Activated naive CD4-positive, alpha-beta T cell treated with anti-CD3 and anti-CD28 coated beads for 36 hours (primary cell): ENCODE measurements at places on chromosomes 4 and X. TPM values are rescaled to one million over a fixed set of nuclear protein-coding genes. Genes with fewer than 3 reads are reported as not detected.

The NUP62CL gene
- 3.6 TPM for total RNA-seq

The GAGE12H gene
- total RNA-seq = not detected

The IL13RA2 gene
- total RNA-seq = not detected

The RNF212 gene
- total RNA-seq = 2.2 TPM

The TCEAL7 gene
- total RNA-seq = not detected

The NHS gene
- total RNA-seq = 7.8 TPM

The RRH gene
- total RNA-seq = not detected

The PNMA5 gene
- total RNA-seq = not detected

The CTAG2 gene
- total RNA-seq = not detected

The TMPRSS11A gene
- total RNA-seq = not detected

The SMARCA1 gene
- 0.36 TPM for total RNA-seq

The GPR119 gene
- not detected for total RNA-seq

The DMP1 gene
- not detected for total RNA-seq
